Cerebellar cortex (tissue), 1 donor: ENCODE measurements at places on chromosomes 12 and 14.

DNA sequence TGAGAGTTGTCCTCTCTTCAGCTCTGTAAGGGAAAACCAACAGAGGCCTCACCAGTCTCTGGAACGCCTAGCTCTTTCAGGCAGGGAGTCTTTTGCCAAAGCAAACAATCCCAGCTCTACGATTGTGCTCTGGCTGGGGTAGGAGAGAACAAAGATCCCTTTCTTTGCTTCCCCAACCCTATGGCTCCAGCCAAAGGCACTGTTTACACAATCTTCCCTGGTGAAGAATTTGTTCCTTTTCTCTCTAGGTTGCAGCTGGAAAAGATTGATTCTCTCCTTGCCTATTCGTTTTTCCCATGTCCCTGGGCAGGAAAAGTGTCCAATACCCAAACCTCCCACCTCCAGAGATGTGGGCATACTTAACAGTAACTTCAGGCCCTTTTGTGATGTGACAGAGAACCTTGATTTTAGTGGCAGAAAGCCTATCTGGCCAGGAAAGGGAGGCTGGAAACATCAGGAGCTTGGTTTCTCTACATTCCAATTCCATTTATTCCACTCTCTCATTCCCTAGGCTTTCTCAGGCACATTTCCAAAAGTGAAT is 16.8 kb downstream of the ATP5MC2 start:
- DNase-seq = peak; percentile 43

GRCh38 chr14:42475289-42475688 is 868.6 kb downstream of the LRFN5 start:
- no peak for DNase-seq

- DNase-seq = no peak
These were observed 279.3 kb downstream of the DUSP6 start for GRCh38 chr12:89073027-89073398.

- DNase-seq = no peak
These were observed 153.7 kb upstream of the SRRM4 start for GRCh38 chr12:118827606-118828005.

- DNase-seq = no peak
These were observed 1.5 kb upstream of the B3GNT4 start for GRCh38 chr12:122202017-122202416.

GRCh38 chr14:85702191-85702590 is 172.2 kb downstream of the FLRT2 start:
- no peak for DNase-seq

DNA sequence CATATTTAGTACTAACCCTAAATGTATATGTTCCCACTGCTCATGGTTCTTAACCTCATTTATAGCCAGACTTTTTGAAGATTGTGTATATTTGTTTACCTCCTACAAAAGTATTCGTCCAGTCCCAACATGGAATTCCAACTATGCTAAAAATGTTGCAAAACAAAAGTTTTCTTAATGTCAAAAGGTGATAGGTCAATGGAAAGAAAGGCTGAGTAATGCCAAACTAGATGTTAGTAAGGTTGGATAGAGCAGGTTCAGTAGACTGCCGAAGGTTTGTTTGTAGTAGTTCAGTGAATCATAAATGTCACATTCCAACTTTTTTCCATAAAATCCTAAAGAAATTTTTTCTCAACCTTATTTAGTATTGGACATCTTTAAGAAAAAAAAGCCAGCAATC is 874.5 kb downstream of the FLRT2 start:
- no peak for DNase-seq

- no peak for DNase-seq
These were observed 56.5 kb downstream of the LTBP2 start for GRCh38 chr14:74555476-74556050.

- DNase-seq = no peak
These were observed 2.6 kb upstream of the LGMN start for GRCh38 chr14:92750994-92751400.

DNA sequence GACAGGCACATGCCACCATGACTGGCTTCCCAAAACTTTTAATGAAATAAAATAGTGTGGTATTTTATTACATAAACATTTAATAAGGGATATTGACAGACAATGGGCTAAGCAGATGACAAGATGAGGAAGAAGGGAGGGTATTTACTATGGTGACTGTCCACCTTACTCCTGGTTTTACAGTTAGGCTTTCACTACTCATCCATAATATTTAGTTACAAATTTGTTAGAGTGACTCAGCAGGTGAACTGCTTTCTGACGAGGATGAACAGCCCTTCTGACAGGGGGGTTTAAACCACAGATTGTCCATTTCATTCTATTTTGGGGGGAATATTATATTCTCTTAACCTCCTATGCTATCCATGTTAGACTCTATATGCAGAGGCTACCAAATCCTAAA is 3.6 kb upstream of the PALS1 start:
- no peak for DNase-seq

GRCh38 chr14:22561661-22562579 is 27.1 kb downstream of the DAD1 start:
- DNase-seq = peak; percentile 25

- DNase-seq = peak; percentile 33
These were observed 51.3 kb downstream of the LRCOL1 start for GRCh38 chr12:132558861-132559623.

DNA sequence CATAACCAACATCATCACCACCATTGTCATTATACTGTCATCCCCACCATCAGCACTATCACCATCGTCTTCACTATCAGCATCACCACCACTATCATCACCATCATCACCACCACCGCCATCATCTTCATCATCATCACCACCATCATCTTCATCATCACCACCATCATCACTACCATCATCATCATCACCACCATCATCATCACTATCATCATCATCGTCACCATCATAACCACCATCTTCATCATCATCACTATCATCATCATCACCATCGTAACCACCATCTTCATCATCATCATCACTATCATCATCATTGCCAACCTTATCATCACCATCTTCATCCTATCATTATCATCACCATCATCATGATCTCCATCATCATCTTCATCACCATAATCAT is 39.0 kb downstream of the SVOP start:
- DNase-seq = no peak

DNA sequence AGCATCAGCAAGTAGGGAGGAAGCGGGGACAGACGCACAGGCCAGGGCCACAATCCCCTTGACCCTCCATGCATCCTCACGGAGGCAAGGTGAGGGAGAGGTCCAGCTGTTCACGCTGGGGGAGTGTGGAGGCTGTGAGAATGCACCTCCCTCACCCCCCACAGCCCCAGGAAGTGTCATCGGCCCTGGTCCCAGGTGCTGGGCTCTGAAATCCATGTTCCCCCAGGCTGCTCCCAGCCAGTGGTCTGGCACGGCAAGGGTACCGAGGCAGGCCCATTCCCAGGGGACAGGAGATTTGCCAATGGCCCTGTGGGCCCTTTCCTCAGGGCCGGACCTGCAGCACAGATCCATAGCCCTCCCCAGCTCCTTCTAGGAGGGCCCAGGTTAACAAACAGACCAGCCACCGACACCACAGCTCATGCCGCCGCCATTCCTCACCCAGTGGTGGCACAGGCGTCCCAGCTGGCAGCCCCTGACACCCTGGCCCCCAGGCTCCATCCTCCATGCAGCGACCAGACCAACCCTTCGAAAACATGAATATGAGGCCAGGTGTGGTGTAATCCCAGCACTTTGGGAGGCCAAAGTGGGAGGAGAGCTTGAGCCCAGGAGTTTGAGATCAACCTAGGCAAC is 21.9 kb upstream of the EIF5 start:
- no peak for DNase-seq

- DNase-seq = no peak
These were observed 21.4 kb downstream of the BCL2L14 start for GRCh38 chr12:12091977-12092663.
